ENCODE measurements at places on chromosomes 12 and 14.

- no peak for DNase-seq
- H3K27ac ChIP-seq, result no peak overlapping the region
- peak overlapping the region; percentile 90 for H3K4me3 ChIP-seq
- H3K27me3 ChIP-seq, result peaks cover 2% of the 10 kb centered on the region
- peaks cover 5% of the 10 kb centered on the region for H3K4me1 ChIP-seq
- H3K36me3 ChIP-seq, result no peaks in the 10 kb centered on the region
These were observed 1.1 kb downstream of the MSRB3 start for GRCh38 chr12:65279369-65280112.

GRCh38 chr14:35390577-35391387 lies 13.8 kb downstream of the NFKBIA start:
- peaks cover 9% of the 10 kb centered on the region for H3K4me1 ChIP-seq
- H3K27ac ChIP-seq, result no peak overlapping the region
- no peak for DNase-seq
- peaks cover 1% of the 10 kb centered on the region for H3K27me3 ChIP-seq

GRCh38 chr12:19453961-19454360 lies 14.7 kb downstream of the AEBP2 start:
- H3K27me3 ChIP-seq, result no peaks in the 10 kb centered on the region
- peaks cover 21% of the 10 kb centered on the region for H3K4me1 ChIP-seq
- H3K4me3 ChIP-seq, result no peak overlapping the region
- no peak overlapping the region for H3K27ac ChIP-seq

GRCh38 chr14:61470261-61470960 lies 149.0 kb downstream of the PRKCH start:
- DNase-seq, result no peak
- H3K4me1 ChIP-seq, result peaks cover 45% of the 10 kb centered on the region
- peak overlapping the region; percentile 6 for H3K4me3 ChIP-seq

DNA sequence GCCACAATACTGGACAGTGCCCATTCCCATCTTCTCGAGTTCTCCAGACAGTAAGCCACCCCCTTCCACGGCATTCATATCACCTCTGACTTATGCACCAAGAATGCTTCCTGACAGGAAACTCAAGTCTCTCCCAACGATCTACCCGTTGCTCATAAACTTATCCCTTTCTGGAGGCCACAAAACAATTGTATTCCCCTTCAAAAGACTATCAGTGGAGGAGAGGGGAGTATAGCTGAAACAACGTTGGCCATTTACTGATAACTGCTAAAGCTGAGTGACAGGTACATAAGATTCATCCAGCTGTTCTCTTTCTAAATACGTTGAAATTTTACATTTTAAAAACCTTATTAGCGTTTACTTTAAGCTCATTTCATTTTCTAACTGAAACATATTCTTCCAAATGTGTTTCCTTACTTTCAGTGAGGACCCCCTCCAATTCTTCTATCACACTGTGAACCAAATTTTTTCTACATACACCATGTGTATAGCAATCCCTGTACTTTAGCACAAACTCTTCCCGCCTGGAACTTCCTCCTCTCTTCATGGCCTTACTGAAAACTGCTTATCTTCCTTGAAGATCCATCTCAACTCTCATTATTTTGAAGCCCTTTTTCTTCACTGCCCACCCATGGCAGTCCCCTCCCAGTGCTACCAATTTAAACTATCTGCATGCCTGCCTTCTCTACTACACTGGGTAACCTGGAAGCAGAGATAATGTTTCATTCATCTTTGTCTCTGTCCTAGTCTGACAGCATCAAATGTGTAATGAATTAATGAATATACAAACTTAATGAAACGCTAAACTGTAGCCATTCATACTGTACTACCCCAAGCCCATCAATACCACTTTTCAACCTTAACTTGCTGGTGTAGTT lies 28.8 kb downstream of the ATXN2 start:
- no peaks in the 10 kb centered on the region for H3K36me3 ChIP-seq
- no peaks in the 10 kb centered on the region for H3K27me3 ChIP-seq
- peak overlapping the region; percentile 81 for H3K27ac ChIP-seq
- no peak for DNase-seq
- H3K4me1 ChIP-seq, result peaks cover 25% of the 10 kb centered on the region

DNA sequence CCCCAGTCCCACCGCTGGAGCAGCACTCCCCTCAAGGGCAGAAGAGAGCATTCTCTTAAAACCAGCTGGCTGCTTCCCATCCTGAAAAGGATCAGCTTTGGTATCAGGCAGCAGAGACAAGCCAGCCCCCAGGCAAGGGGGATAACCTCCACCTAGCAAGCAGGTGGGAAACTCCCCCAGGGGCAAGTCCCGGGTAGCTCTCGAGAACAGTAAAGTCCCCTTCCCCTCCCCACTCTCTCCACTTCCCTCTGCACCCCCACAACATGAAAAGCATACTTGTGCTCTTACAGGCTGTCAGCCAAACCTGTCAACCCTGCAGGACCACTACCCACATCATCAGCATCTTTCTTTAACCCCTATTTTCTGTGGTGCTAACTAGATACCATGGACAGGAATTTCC lies 254.0 kb downstream of the NTF3 start:
- peaks cover 7% of the 10 kb centered on the region for H3K4me1 ChIP-seq
- no peak overlapping the region for H3K4me3 ChIP-seq
- H3K27me3 ChIP-seq, result peaks cover 1% of the 10 kb centered on the region
- H3K36me3 ChIP-seq, result no peaks in the 10 kb centered on the region

DNA sequence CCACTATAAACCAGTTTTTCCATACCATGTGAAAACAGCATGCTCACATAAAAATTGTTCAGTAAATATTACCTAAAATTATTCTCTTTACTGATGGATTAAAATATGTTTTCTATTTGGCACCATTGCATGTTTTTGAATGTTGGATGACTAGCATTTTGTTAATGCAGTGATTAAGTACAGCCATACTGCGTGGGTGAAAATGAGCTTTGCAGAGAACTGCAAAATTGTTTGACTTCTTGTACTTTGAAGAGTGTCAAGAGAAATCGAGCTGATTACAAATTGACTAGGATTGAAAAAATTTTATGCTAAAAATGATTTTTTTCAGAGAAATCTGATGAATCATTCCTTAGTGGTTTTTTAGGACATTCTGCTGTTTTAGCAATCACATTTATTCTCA lies 452.9 kb downstream of the RPL10L start:
- H3K27ac ChIP-seq, result no peak overlapping the region
- H3K36me3 ChIP-seq, result no peaks in the 10 kb centered on the region

- no peak for DNase-seq
- peaks cover 10% of the 10 kb centered on the region for H3K36me3 ChIP-seq
- H3K4me3 ChIP-seq, result no peak overlapping the region
- H3K27me3 ChIP-seq, result peaks cover 8% of the 10 kb centered on the region
- H3K27ac ChIP-seq, result no peak overlapping the region
- peaks cover 8% of the 10 kb centered on the region for H3K4me1 ChIP-seq
These were observed 1.0 kb upstream of the GPX2 start for GRCh38 chr14:64943556-64943955.

DNA sequence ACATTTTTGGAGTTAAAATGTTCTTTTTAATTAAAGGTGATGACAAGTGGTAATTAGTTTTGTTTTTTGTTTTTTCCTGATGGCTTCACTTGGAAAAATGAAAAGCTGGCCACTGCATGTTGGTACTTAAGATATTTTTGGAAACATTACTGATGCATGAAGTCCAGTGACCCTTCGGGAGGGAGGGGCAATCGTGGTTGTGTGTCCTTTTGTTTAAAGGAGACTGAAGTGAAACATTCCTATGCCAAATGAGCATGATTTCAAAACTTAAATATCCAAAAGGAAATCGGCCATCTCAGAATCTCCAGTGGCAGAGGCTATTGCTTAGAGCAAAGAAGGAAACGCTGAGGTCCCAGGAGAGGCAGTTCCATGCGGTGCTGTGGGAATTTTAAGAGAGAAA lies 20.1 kb downstream of the LTBP2 start:
- peaks cover 11% of the 10 kb centered on the region for H3K27me3 ChIP-seq
- DNase-seq, result no peak
- H3K4me3 ChIP-seq, result no peak overlapping the region
- H3K27ac ChIP-seq, result no peak overlapping the region

DNA sequence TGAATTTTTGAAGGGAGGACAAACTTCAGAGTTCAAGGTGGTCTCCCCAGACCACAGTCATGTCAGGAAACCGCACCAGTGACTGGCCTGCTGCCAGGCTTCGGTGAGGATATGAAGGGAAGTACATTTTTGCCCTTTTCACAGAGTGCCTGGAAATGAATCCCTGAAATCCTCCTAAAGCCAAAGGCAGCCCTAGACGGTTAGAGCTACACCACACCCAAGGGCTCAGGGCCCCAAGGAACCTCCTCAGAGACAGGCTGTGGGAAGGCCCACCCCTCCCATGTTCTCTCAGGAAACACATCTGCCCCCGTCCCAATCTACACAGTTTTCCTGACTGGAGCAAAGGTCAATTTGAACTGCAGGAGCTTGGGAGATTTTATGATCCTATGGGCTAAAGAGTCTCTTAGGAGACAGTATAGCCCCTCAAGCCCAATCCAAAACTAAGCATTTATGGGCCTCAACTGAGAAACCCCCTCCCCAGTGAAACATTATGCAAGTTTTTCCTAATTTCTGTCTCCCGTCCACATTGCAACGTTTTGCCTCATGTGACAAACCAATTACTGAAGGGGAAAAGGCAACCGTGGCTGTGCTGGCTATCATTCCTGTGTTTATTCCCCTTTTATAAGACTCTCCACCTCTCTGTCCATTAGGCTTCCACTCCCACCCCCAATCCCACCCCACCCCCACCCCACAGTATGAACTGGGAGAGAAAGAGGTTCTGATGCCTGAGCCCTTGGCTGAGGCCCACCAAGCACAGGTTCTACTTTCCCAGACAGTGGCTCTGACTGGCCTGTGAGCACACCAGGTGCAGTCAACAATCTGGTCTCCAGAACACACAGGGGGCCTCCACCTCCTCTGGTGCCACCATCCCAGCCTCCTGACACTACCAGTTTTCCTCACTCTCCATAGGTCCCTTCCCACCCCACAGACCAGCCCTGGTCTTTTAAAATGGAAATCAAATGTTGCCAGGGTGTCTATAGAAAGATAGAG lies 9.6 kb upstream of the RNASE1 start:
- H3K27me3 ChIP-seq, result peaks cover 4% of the 10 kb centered on the region

DNA sequence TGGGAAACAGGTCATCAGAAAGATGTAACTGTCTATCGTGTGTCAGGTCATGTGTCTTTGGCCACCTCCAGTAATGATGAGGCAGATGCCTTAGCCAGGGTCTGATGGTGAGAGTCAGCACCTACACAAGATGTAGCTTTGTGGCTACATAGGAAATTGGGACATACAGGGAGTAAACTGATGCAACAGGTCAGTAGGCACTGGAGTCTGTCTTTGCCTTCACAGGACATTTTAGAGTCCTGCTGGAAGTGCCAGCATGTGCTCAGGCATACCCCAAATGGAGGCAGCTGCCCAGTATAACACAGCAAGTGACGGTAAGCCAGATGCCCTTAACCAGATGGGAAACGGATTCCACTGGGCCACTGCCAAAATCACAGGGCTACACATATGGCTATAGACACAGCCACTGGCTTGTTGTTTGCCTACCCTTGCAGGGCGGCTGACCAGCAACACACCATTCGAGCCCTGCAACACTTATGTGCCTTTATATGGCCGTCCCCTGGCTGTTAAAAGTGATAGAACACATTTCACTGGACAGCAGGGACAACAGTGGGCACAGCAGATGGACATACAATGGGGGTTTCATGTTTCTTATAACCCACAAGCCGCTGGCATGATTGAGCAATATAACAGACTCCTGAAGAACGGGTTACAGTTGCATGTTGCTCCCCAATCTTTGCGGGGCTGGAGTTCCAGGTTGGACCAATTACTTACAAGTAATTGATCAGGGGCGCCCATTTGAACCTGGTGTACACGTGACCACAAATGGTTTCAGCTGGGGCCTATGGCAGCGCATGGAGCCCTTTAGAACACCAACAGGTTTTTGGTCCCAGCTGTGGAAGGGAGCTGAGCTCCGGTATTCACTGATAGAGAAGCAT lies 12.9 kb upstream of the RNASE12 start:
- no peaks in the 10 kb centered on the region for H3K36me3 ChIP-seq
- no peak for DNase-seq
- H3K4me3 ChIP-seq, result no peak overlapping the region
- no peaks in the 10 kb centered on the region for H3K4me1 ChIP-seq
- H3K27ac ChIP-seq, result no peak overlapping the region

GRCh38 chr12:5434647-5435560 lies 3.0 kb downstream of the NTF3 start:
- peaks cover 20% of the 10 kb centered on the region for H3K4me1 ChIP-seq
- H3K27me3 ChIP-seq, result peaks cover 24% of the 10 kb centered on the region

DNA sequence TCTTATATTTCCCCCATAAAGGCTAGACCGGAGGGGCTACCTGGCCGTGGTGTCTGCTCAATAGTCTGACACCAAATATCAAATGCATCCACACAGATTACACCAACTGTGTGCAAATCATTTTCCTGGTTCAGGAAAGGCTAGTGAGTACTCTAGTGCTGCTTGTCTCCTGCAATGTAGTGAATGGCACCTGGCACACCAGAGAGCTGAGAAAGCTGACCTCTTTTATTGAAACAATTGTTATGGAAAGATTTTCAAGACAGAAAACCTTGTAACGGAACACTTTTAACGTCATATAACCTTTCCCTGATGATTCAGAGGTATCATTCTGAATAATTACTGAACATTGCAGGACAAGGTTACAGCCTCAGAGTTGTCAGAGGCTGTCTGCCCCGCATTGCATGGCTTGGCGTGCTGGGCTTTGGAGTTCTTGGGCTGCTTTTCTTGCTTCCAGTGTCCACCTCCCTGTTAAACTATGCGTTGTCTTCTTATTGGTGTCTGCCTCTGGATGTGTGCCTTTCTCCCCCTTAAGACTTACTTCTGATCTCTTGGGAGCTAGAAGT lies 40.7 kb upstream of the HDAC7 start:
- no peak for DNase-seq
- H3K27ac ChIP-seq, result no peak overlapping the region
- H3K36me3 ChIP-seq, result peaks cover 5% of the 10 kb centered on the region
- peaks cover 8% of the 10 kb centered on the region for H3K27me3 ChIP-seq
- H3K4me3 ChIP-seq, result no peak overlapping the region

- H3K27ac ChIP-seq, result no peak overlapping the region
- no peak overlapping the region for H3K4me3 ChIP-seq
- H3K4me1 ChIP-seq, result no peaks in the 10 kb centered on the region
- H3K27me3 ChIP-seq, result no peaks in the 10 kb centered on the region
- no peak for DNase-seq
- H3K36me3 ChIP-seq, result no peaks in the 10 kb centered on the region
These were observed 315.7 kb downstream of the NAV3 start for GRCh38 chr12:78146365-78146772.

DNA sequence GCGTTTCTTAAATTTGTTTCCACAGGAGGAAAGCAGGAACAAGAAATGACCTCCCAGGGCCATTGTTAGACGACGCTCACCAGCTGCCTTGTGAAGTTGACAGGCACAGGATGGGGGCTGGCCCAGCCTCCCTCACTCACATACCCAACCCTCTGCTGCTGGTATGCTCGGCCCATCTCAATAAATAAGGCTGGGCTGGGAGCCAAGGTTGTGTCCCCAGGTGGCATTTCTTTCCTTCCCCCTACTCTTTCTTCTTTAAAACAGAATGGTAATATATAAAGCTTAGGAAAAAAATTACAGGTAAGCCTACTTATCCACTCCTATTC lies 93.0 kb downstream of the ACTN1 start:
- no peak overlapping the region for H3K4me3 ChIP-seq
- peaks cover 34% of the 10 kb centered on the region for H3K36me3 ChIP-seq
- peaks cover 8% of the 10 kb centered on the region for H3K4me1 ChIP-seq
- H3K27ac ChIP-seq, result no peak overlapping the region

- no peaks in the 10 kb centered on the region for H3K4me1 ChIP-seq
- no peak overlapping the region for H3K4me3 ChIP-seq
- H3K27ac ChIP-seq, result no peak overlapping the region
- H3K36me3 ChIP-seq, result no peaks in the 10 kb centered on the region
- peaks cover 1% of the 10 kb centered on the region for H3K27me3 ChIP-seq
These were observed 514.6 kb downstream of the FUT8 start for GRCh38 chr14:65926935-65927700.

All from endothelial cell (in vitro differentiated cells).